Breast epithelium (tissue), 4 donors: ENCODE measurements at places on chromosomes 1 and 21. TPM values are rescaled to one million over a fixed set of nuclear protein-coding genes. Genes with fewer than 3 reads are reported as not detected.
A peak's percentile ranks its signal among the peaks of the same experiment; 100 is the strongest.

DNA sequence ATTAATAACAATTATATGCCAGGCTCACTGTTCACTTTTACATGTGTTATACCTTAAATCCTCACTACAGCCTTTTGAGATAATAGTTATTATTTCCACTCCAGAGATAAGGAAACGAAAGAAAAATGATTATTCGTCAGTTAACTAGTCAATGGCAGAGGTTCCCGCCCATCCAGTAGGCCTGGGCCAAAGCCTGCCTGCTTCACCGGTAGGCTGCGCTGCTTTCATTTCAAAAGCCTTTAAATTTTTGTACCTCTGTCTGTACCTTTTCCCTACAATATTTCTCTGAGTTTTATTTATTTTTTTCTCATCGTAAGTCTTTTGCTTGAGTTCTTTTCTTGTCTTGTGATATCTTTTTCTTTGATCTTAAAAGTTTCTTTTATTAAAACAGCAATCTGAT lies 3.6 kb downstream of the GPR52 start:
- no peak for DNase-seq

DNA sequence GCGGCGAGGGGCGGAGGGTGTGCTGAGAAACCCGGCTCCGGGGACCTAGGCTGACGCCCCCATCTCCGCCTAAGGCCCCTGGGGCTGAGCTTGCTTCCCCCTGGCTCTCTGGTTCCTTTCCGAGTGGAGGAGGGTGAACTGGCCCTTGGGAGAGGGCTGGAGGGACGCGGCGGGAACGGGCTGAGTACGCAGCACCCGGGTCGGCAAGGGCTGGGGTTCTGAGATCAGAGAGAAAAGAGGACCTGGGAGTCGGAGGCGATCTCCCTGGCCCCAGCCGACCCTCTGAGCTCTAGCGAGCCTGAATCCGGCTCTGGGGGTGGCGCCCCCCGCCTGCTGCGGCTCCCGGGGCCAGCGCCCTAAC lies 270.8 kb downstream of the FOXD2 start:
- DNase-seq: no peak

- DNase-seq: peak; percentile 81
Observed at GRCh38 chr1:155061381-155062150, 2.0 kb upstream of the EFNA4 start.

- no peak for DNase-seq
Observed at GRCh38 chr1:17306407-17306806, 1.6 kb upstream of the PADI4 start.

- no peak for DNase-seq
Observed at GRCh38 chr1:212070720-212071302, 35.3 kb downstream of the DTL start.

- DNase-seq: peak; percentile 76
Observed at GRCh38 chr1:225653463-225654276, 747 bp upstream of the ENAH start.

- no peak for DNase-seq
Observed at GRCh38 chr1:232571523-232571922, 58.4 kb downstream of the SIPA1L2 start.

DNA sequence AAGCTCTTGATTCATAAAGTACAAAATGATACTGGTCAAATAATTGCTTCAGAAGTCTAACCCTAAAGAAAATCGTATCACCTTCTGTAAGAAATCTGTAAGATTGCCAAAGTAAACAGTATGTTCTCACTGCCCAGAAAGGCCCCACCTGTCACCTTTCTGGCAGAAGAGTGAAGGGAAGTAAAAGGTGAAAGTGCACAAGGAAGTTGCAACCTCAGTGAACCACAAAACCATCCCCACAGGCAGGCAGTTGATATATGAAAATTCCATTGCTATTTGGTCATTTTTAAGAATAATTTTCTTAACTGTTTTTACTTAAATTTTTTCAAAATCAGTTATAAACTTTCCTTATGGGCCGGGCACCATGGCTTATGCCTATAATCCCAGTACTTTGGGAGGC lies 48.5 kb upstream of the FBXO28 start:
- DNase-seq: no peak

DNA sequence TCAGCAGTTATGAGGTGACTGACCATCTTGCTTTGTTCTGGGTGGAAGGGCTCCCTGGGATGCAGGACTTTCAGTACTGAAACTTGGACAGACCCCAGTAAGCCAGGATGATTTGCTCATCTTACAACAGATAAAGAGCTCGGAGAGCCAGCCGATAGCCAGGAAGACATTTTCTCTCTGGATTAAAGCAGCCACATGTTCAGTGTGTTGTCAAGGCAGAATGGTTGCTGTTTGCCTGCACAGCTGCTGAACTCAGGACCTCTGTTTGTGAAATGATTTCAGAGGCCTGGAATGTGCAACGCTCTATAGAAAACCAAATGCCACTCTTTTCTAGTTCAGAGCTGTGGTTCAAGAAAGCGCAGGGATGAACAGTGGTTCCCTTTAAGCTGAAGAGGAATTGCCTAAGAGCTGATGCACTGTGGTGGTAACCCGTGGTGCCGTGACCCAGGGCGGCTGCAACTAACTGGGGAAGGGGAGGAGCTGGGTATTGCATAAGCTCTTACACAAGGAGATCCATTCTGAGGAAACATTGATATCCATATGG lies 40.7 kb downstream of the CASQ2 start:
- no peak for DNase-seq

DNA sequence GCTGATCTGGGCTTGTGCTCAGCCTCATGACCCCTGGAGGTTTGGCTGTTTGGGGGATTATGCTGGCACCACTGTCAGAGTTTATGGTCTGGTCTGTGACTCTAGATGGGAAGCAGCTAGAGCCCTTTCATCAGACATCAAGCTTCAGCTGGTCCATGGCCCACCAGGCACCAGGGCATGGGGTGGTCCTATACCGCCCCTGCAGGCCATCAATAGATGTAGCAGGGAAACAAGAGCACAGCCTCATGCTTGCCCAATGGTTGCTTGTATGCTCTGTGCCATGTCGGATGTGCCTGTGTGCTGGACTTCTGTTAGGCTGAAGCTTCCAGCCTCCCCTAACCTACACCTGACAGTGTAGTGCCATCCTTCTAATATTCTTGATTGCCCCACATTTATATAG lies 71.1 kb upstream of the CD34 start:
- DNase-seq: no peak

GRCh38 chr1:60280256-60280655 lies 206.7 kb upstream of the C1orf87 start:
- DNase-seq: no peak

- no peak for DNase-seq
Observed at GRCh38 chr1:169604781-169605560, 18.7 kb upstream of the F5 start.

GRCh38 chr1:223219318-223219635 lies 76.2 kb upstream of the TLR5 start:
- DNase-seq: no peak

DNA sequence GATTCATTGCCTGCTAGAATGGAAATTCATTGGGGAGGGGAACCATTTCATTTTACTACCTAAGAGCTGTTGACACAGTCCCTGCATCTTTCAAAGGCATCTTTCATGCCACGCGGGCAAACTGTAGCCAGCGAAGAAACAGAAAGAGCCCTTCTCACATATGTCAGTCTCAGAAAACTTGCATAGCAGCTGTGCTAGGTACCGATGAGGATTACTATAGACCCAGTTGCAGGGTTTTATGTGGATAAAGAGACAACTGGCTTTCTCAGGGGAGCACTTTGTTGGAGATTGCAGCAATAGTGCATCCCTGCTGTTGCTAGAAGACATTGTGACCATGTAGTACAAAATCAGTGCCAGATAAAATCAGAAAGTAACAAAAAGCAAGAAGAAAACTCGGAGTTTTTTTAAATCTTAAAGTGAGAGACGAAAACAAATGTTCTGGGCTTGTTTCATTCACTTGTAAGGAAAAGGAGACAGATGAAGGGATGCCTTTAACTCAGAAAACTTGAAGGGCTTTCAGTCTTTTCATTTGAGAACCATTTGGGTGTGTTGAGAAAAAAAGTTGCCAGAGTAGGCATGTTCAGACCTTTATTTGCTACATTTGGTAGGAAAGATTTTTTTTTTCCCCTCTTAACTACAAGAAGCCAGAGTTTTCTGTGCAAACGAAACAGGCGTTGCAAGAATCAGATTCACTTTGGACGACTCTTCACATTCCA lies 804.1 kb downstream of the USP25 start:
- no peak for DNase-seq

DNA sequence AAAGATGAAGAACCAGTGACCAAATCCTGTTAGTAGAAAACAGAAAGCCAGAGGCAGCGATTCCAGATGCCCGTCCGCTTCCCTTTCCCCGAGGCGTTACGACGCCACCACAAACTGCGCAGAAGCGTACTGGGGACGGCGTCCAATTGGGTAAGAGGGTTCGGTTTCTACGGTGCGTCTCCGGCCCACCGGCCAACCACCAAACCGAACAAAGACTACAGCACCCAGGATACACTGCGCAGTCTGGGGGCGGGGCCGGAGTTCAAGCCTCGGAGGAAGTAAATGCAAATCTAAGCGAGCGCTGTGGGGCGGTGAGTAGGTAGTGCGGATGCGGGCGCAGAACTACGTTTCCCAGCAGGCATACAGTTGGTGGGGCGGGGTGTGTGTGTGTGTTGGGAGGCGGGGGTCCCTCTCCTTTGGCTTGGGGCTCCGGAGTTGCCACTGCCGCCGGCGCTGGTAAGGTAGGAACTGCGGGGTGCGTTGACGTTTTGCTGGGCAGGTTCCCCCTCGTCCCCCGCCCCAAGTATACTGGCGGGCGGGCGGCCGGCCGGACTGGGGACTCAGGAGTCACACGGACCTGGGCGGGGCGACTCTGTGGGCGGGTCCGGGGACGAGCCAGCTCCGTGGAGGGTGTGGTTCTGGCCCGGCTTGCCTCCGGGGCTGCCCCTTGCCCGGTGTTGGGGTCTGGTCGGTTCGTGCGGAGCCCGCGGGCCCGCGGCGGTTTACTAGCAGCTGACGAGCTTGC lies at the start of the genes SWT1 and TRMT1L:
Gene SWT1 (plus strand): TSS at position 314 of the 745 bp plus-strand sequence. CDS start 3,675 bp downstream, outside the sequence.
Gene TRMT1L (minus strand): TSS at position 100 of the 745 bp plus-strand sequence. CDS start 241 bp downstream, outside the sequence.
- peak; percentile 99 for DNase-seq

GRCh38 chr1:53549287-53549686 lies 90.1 kb downstream of the DMRTB1 start:
- DNase-seq: no peak

DNA sequence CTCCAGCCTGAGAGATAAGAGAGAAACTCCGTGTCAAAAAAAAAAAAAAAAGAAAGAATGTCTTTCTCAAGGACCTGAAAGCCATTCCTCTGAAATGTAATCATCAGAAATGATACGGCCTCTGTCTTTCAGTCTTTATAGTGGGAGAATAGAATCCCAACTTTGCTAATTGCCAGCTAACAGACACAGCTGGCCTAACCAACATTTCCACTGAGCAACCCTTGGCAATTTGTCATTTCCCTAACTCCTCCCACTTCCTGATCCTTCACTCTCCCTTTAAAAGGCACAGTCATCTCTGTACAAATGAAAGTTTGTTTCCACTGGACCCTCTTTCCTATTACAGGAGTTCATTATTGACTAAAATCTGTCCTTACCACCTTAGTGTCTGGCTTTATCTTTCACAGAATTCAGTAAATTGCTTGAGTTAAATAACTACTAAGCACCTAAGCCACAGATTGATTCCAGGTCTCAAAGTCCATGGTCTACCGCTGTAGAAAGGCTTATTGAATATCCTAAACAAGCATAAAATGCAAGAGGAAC lies 4.3 kb upstream of the CBR1 start:
- DNase-seq: no peak

DNA sequence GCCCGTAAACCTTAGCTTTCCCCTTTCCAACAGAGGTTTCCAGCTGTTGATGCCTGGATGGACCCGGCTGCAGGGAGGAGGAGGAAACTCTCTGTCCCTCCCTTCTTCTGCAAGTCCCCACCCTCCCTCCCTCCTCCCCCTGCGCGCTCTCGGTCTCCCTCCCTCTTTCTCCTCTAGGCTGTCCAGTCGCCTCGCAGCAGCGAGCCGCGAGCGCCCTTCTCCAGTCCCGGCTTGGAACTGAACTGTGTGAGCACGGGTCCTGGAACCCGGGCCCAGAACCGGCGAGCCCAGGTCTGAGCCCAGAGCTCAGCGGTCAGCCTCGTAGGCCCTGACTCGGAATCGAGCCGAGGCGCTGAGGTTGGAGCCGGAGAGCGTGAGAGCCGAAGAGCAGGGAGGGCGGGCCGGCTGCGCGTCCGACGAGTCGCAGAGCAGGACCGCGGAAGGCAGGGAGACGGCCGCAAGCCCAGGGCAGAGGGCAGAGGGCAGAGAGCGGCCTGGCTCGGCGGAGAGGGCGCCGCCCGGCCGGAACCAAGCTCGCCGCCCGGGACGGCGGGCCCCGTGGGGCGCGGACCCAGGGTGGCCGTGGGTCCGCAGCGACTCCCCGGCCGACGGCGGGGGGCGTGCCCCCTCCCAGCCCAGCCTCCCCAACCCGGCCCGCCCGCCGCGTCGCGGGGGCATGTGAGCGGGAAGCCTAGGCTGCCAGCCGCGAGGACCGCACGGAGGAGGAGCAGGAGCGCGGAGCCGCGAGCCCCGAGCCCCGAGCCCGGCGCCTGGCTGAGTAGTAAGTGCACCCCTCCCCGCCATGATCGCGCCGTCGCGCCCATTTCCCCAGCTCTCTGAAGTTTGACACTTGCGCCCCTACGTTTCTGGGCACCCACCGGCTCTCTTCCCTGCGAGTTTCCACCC lies at the start of gene SOX13:
Gene SOX13 (plus strand): TSS at position 185 of the 906 bp plus-strand sequence. CDS start 39,801 bp downstream, outside the sequence.
- DNase-seq: peak; percentile 81

GRCh38 chr1:6906783-6907182 lies 121.5 kb downstream of the CAMTA1 start:
- no peak for DNase-seq

DNA sequence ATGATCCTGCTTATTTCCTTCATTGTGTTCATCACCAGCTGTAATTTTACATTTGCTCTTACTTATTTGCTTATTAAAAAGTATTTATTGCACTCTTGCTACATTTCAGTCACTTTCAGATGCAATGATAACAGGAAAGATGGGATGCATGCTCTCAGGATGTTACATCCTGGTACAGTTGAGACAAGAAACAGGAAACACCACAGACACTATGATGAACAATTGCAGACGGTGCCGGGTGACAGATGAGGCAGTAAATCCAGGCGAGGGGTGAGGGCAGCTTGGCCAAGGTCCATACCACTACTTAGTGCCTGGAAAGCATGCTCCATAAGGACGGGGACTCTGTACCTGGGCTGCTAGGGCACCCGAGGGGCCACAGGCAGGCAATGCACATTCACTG lies 156.6 kb upstream of the RAB4A start:
- no peak for DNase-seq

Gene BCL10
- 16.5 TPM for total RNA-seq

Gene TSPAN2
- total RNA-seq: 2.6 TPM

Gene ANKRD35
- 10.2 TPM for total RNA-seq

Gene SNAP47
- total RNA-seq: 52.1 TPM

Gene MEX3A
- 1.3 TPM for total RNA-seq

Gene MYOG
- total RNA-seq: not detected

Gene LY9
- total RNA-seq: 1.1 TPM

Gene GSTM1
- total RNA-seq: not detected

Gene TCHHL1
- total RNA-seq: not detected

Gene CAPZA1
- total RNA-seq: 161 TPM

Gene LCE1C
- not detected for total RNA-seq
